NCI-H1930 (cell line): ENCODE measurements at places on chromosomes 12 and 14.

DNA sequence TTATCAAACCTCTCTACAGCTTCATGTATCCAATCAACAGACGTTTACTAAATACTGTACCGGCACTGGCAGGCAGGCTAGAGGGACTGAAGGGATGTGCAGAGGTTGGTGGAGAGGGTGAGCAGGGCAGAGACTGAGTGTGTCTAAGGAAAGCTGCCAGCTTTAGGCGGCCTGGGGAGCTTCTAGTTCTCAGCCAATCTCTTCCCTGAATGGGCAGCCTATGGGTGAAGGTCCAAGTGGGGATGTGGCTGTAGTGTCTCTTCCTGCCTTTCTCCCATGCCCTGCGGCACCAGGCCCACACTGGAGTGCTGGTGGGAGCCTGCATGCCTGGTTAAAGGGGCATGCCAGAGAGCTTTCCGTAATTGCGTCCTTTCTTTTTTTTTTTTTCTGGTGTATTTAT lies 239.8 kb downstream of the CACNA1C start:
- DNase-seq = no peak

- no peak for DNase-seq
Observed at GRCh38 chr12:47078733-47079467, 521 bp upstream of the PCED1B start.

DNA sequence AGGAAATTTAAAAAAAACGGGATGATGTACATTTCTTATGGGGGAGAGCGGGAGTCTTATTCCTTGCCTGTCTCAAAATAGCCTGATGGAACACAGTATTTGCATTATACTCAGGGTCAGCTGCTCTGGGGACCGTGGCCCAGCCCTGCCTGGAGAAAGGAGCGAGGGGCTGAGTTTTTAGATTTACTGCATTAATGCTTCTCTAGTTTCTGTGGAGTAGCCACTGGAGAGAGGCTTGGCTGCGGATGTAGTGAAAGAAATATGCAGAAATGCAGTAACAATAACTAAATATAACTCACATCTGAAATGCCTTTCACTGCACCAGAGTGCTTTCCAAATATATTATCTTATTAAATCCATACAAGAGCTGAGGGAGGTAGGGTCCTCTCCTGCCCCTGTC lies 87.6 kb upstream of the MAP1LC3B2 start:
- DNase-seq = no peak

DNA sequence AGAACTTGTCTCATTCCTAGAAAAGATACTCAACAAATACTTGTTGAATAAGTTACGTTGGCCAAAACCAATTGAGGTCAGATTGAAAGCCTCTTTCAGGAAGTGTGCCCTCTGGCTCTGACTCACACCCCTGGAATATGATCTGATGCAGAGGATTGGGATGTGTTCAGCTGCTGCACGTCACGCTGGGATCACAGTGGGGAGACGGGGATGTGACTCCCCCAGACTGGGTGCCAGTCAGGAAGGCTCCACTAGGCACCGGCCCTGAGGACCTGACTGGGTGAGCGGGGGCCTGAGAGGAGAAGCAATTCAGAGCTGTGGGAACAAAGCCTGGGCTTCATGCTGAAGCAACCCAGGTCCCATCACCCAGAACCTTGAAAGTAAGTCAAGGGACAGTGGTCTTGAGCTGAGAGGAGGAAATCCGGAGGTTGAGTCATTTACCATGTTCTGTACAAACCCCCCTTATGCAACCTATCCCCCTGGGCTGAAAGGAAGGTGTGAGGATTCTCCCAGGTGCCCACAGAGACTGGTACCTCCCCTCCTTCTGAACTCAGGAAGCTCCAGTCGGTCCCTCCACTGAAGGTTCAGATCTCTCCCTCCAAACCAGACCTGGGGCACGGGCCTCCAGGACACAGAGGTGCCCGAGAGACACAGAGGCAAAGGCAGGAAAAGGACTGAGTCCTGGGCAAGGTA lies 3.9 kb downstream of the CEBPE start:
- DNase-seq = no peak

DNA sequence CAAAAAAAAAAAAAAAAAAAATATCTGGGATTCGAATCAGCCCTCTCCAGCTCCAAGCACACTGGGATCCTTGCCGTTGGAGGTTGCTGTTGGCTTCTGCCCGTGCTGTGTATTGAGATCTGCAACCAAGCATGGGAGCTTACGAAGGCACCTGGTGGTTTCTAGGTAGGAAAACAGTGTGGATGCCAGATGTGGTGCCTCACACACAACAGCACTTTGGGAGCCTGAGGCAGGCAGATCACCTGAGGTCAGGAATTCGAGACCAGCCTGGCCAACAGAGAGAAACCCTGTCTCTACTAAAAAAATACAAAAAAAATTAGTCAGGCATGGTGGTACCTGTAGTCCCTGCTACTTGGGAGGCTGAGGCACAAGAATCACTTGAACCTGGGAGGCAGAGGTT lies 47.4 kb downstream of the ATF7 start:
- no peak for DNase-seq

- DNase-seq = no peak
Observed at GRCh38 chr14:102727336-102728095, 49.7 kb upstream of the TRAF3 start.

GRCh38 chr12:102439426-102440405 lies 40.6 kb downstream of the IGF1 start:
- DNase-seq = no peak

- no peak for DNase-seq
Observed at GRCh38 chr12:11545484-11546330, 103.8 kb upstream of the ETV6 start.

GRCh38 chr14:59195912-59196311 lies 7.4 kb downstream of the DAAM1 start:
- DNase-seq = no peak

DNA sequence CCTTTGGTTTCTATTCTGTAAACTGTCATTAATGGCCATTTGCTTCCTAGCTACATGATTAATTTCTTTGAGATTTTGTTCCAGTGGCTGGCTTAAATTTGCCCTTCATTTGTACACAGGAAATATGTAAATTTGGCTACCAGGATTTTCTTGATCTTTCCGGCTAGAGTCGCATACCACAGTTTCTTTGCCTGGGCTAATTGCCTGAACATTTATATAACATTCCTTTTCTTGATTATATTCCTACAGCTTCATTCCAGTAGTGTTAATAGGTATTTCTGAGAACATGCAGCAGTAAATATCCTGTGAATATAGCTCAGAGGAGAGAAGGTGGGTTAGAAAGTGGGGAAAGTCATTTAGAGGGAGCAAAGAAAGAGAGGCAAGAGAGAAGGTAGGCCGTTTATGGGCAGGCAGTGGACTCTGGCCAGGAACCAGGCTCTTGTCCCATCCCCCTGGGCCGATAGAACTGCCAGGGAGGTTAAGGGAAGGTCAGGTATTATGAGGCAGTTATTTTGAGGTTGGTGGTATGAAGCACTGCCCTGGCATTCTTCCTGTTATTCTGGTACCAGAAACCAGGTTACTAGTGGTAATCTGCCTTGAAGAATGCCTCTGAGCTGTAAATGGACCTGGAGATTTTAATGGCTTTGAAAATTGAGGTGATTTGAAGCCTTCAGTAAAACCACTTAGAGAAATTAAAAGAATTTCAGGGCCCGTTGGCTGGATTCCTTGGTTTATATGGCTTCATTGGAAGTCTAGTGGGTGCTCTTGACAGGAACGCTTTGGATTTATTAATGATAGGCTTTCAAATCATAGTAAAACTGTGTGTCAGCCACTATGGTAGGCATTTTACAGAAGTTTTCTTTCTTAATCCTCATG lies 4.4 kb downstream of the RNF10 start:
- DNase-seq = no peak

DNA sequence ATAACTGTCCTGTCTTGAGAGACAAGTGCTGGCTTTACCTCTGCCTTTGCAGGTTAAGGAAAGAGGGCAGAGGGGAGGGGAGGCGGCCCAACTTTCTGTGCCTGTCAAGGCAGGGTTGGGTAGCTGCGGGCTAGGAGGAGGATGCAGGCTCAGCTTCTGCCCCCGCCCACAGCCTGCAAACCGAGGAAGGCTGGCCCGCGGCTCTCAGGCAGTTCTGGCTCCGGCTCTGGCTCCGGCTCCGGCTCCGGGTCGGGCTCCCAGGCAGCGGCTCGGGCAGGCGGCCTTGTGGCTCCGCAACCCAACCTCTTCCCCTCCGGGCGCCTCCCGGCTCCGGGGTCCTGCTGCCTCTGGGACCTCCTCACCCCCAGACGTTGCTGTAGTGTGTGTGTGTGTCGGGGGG lies 92.9 kb downstream of the TMEM30B start:
- no peak for DNase-seq

- no peak for DNase-seq
Observed at GRCh38 chr14:91372671-91373495, 44.7 kb downstream of the CCDC88C start.

- DNase-seq = no peak
Observed at GRCh38 chr12:97456571-97457188, 5.9 kb upstream of the RMST start.

DNA sequence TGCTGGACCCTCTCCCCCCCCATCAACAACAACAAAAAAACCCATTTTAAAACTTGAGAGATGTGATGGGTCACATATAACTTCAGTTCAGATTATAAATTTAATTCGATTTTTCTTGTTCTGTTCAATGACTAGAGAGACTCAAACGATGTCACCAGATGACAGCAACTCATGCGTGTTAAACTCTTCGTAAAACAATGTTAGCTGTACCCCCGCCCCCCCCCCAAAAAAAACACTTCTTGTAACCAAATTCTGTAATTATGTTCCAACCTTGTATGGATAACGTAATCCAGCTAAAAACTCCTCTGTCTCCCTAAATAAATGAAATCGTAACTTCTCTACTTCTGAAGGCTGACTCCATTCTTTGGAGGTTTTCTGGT lies 614 bp upstream of the NACA start:
- DNase-seq = no peak

DNA sequence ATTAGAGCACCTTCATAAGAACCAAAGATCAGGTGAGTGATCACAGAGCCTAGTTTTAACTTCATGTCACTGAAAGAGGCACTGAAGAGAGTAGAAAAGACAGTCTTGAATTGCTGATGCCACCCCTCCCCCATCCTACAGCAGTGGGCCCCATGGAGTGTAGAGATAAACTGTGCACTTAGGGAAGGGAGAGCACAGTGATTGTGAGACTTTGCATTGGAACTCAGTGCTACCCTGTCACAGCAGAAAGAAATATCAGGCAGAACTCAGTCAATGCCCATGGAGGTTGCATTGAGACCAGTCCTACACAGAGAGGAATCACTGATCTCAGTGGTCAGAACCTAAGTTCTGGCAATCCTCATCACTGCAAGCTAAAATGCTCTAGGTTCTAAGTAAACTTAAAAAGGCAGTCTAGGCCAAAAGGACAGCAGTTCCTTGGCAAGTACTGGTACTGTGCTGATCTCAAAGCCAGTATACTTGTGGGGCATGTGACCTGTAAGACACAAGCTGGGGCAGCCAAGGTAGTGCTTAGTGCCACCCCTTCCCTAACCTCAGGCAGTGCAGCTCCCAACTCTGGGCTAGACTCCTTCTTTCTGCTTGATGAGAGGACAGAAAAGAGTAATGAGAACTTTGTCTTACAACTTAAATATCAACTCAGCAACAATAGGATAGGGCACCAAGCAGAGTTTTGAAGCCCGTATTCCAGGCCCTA lies 94.1 kb downstream of the FSCB start:
- DNase-seq = no peak

DNA sequence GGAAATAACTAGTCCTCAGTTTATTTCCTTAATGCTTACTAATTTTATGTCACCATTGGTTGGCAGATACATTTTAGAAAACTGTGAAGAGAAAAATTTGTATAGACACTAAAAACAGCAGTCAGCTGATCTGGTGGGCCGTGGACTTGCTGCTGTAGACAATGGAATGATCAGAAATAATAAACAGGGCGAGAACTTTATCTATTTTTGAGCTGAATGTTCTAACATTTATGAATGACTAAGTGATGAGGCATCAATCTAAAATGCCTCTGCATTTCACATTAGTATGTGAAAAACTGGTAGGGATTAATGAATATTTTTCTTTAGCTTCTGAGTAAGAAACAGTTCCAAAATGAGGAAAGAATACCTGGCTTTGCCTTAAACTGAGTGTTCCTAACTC lies 24.8 kb upstream of the PKP2 start:
- no peak for DNase-seq

- no peak for DNase-seq
Observed at GRCh38 chr12:88258396-88258795, 116.3 kb downstream of the TMTC3 start.

DNA sequence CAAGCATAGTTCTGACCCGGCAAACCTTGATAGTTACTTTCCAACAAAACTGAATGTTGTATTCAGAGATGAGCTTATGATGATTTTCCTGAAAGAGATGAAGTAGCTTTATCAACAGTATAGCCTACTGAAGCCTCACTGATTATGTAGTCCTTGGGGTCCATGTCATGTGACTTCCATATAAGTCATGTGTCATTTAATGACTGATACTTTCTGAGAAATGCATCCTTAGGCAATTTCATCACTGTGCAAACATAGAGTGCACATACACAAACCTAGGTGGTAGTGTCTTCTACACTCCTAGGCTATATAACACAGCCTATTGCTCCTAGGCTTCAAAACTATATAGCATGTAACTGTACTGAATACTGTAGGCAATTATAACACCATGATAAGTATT lies 28.5 kb upstream of the TUBA1C start:
- DNase-seq = no peak

- DNase-seq = no peak
Observed at GRCh38 chr12:128772249-128772648, 51.5 kb downstream of the SLC15A4 start.

- DNase-seq = no peak
Observed at GRCh38 chr12:78194448-78194847, 363.8 kb downstream of the NAV3 start.

GRCh38 chr12:102740141-102740955 lies 176.7 kb downstream of the PAH start:
- DNase-seq = no peak

GRCh38 chr12:57628280-57629191 lies 4.5 kb downstream of the B4GALNT1 start:
- no peak for DNase-seq

- DNase-seq = no peak
Observed at GRCh38 chr12:54227376-54227775, 38.6 kb upstream of the SMUG1 start.
